Stimulated activated CD8-positive, alpha-beta memory T cell treated with anti-CD3 and anti-CD28 coated beads, Interleukin-7, amount 100 ng/mL, for 4 hours (primary cell): ENCODE measurements at places on chromosomes 1 and 21.

GRCh38 chr1:245375789-245376460, 221.1 kb downstream of the KIF26B start:
- DNase-seq, result no peak

DNA sequence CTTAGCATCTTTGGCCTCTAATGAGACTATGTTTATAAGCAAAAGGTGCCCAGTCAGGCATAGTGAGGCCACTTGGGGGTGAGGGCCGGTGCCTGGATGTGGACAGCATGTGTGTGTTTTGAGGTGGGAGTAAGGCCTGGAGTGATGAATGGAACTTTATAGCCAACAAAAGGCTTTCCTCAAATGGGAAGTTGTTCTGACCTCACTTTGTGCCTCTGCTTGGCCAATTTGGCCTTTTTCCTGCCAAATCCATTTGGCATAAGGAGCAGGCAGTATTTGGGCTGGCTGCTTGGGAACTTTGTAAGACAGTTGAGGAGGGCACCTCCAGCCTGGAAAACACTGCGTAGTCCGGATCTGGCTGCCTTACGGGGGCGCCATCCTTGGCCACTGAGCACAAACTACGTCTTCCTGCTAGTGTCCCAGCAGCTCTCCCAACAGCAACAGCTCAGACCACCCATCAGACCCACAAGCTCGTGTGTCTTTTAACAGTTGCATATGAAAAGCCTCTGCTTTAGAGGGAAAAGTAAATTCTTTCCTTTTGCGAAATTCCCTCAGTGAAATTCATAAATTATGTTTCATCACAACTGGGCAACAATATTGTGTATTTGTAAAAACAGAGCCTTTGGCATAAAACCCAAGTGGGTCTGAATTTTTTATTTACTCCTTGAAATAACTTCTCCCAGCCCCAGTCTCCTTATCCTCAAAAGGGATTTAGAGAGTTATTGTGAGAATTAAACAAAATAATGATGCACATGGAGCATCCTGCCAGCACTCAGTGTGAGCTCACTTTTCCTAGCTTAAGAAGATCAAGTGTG, 322.9 kb downstream of the DISC1 start:
- no peak for DNase-seq

- no peak for DNase-seq
These were observed 658 bp upstream of the COL16A1 start for GRCh38 chr1:31704271-31705079.

DNA sequence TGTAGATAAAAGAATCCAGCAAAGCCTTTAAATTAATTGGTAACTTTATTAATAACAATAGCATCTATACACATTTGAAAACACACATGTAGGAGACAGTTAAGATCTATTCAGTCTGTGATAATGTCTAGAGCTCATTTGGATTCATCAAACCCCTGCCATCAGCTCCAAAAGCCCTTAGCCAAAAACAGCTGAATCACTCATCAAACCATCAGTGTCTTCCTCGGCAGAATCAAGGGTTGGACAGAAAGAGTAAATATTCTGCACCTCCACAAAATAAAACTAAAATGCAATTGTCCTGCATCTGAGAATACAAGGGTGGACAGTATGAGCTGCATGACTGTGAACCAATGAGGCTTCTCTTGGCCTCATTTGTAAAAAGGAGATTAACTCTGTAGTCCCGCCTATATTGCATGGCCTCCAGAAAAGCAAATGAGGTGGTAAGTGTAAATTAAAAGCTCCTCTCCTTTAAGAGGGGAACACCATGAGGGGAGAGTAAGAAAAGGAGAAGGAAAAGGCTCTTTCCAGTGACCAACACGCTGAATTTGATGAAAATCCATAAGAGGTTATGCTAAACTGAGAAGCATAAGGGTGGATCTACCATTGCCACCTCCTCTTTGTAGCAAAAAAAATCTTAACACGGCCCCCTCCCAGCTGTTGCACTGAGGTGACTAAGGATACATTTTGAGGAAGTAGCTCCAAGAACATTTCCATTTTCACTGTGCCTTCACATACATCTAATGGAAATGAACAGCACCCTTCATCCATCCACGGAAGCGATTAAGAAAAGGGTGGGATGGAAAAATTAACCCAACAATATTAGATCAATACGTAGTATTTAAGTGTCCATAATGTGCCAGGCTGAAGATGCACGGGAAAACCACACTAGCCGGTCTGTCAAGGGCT, 14.7 kb upstream of the BOLA1 start:
- DNase-seq, result no peak

DNA sequence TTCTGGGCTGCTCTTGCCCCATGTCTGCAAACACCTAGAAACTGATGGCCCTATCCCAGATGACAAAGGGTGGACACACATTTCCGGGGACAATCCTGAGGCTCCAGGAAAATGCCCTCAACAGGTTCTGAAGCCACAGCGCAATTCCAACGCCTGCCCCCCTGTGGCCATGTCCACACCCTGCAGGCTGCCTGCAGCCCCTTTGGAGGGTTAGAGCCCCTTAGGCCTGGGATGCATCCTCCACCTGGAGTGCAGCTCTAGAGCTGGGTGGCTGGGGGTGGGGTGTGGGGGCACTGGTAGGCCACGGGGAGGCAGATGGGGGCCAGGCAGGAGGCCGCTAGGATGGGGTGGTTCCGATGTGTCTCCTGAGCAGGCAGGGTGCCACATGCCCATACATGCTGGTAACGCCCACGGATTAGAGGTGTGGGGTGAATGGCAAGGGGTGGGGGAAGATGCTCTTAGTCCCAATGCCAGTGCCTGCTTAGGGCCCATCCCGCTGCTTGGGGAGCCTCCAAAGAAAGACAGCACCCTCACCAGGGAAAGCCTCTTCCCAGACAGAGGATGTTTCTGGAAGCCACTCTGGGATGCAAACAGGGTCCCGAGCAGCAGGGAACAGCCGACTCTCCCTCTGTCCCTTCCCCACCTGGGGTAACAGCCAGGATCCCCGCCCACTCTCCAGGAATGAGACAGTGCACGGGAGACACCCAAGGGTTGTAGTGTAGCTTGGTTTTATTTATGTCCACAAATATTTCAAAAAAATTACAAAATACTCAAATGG, 34.0 kb downstream of the SLC45A1 start:
- no peak for DNase-seq

- no peak for DNase-seq
These were observed 3.5 kb downstream of the POMGNT1 start for GRCh38 chr1:46194641-46195193.
